ENCODE measurements at places on chromosomes 13 and 19. TPM values are rescaled to one million over a fixed set of nuclear protein-coding genes. Genes with fewer than 3 reads are reported as not detected.

Gene GAPDHS
- total RNA-seq = not detected

Gene ZNF208
- total RNA-seq = 2.7 TPM

GRCh38 chr19:49879243-49879963 is 1.9 kb downstream of the TBC1D17 start:
- peaks cover 42% of the 10 kb centered on the region for H3K36me3 ChIP-seq
- no peaks in the 10 kb centered on the region for H3K4me1 ChIP-seq
- no peaks in the 10 kb centered on the region for H3K27me3 ChIP-seq
- DNase-seq = peak; percentile 34

- no peak overlapping the region for H3K27ac ChIP-seq
- no peaks in the 10 kb centered on the region for H3K36me3 ChIP-seq
- DNase-seq = no peak
- no peaks in the 10 kb centered on the region for H3K4me1 ChIP-seq
- no peak overlapping the region for H3K4me3 ChIP-seq
- H3K27me3 ChIP-seq = no peaks in the 10 kb centered on the region
Observed at GRCh38 chr13:33259296-33259695, 26.3 kb downstream of the STARD13 start.

Gene CDX2
- 6.0 TPM for total RNA-seq

GRCh38 chr19:45336696-45337251 is 3.8 kb upstream of the KLC3 start:
- H3K27me3 ChIP-seq = no peaks in the 10 kb centered on the region
- no peak overlapping the region for H3K27ac ChIP-seq
- H3K4me1 ChIP-seq = peaks cover 3% of the 10 kb centered on the region
- H3K36me3 ChIP-seq = no peaks in the 10 kb centered on the region
- no peak overlapping the region for H3K4me3 ChIP-seq
- DNase-seq = no peak

- no peak for DNase-seq
- H3K4me1 ChIP-seq = no peaks in the 10 kb centered on the region
- H3K36me3 ChIP-seq = no peaks in the 10 kb centered on the region
- H3K27ac ChIP-seq = no peak overlapping the region
Observed at GRCh38 chr13:97478247-97478646, 44.3 kb downstream of the RAP2A start.

Gene CATSPERD
- total RNA-seq = not detected

GRCh38 chr13:113422807-113423519 is 30.3 kb downstream of the ADPRHL1 start:
- no peaks in the 10 kb centered on the region for H3K27me3 ChIP-seq
- H3K36me3 ChIP-seq = no peaks in the 10 kb centered on the region
- H3K4me1 ChIP-seq = no peaks in the 10 kb centered on the region

GRCh38 chr13:39012608-39013007 is 22.0 kb upstream of the STOML3 start:
- no peak overlapping the region for H3K4me3 ChIP-seq
- DNase-seq = no peak
- no peaks in the 10 kb centered on the region for H3K4me1 ChIP-seq
- no peak overlapping the region for H3K27ac ChIP-seq
- H3K27me3 ChIP-seq = no peaks in the 10 kb centered on the region

- H3K27ac ChIP-seq = no peak overlapping the region
- H3K4me1 ChIP-seq = no peaks in the 10 kb centered on the region
- DNase-seq = no peak
- no peaks in the 10 kb centered on the region for H3K27me3 ChIP-seq
Observed at GRCh38 chr13:99335603-99336002, 28.4 kb upstream of the GPR183 start.

GRCh38 chr19:42370068-42370520 is 20.0 kb downstream of the CNFN start:
- no peak for DNase-seq
- no peak overlapping the region for H3K27ac ChIP-seq
- H3K27me3 ChIP-seq = no peaks in the 10 kb centered on the region

GRCh38 chr19:51514866-51515481 is 13.4 kb upstream of the SIGLEC12 start:
- H3K4me1 ChIP-seq = no peaks in the 10 kb centered on the region
- no peaks in the 10 kb centered on the region for H3K27me3 ChIP-seq
- no peak overlapping the region for H3K4me3 ChIP-seq
- H3K36me3 ChIP-seq = no peaks in the 10 kb centered on the region
- H3K27ac ChIP-seq = no peak overlapping the region

GRCh38 chr13:30091691-30092090 is 215.7 kb downstream of the KATNAL1 start:
- no peaks in the 10 kb centered on the region for H3K27me3 ChIP-seq
- no peaks in the 10 kb centered on the region for H3K36me3 ChIP-seq
- H3K27ac ChIP-seq = no peak overlapping the region
- no peaks in the 10 kb centered on the region for H3K4me1 ChIP-seq

DNA sequence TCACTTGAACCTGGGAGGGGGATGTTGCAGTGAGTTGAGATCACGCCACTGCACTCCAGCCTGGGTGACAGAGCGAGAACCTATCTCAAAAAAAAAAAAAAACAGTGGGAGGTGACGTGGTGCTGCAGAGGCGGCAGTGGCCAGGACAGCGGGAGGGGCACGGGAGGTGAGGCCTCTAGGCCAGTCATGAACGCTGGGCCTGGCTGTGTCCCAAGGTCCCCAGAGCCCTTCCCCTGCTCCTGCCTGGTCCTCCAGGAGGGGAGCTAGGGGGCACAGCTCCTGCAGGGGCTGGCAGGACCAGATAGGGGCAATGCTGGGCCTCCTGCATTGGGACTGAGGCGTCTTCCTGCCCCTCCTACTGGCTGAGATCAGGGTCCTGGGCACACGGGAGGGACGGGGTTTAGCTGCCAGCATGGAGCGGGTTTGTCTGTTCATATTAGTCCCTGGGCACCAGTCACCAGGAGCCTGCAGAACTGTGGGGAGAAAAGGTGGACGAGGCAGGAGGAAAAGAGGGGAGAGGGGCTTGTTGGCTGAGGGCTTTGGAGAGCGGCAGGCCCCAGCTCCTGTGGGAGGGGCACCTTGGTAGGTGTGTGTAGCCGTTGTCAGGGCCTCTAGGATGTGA is 4.5 kb downstream of the MAP2K7 start:
- H3K4me3 ChIP-seq = no peak overlapping the region
- H3K27ac ChIP-seq = no peak overlapping the region
- no peaks in the 10 kb centered on the region for H3K27me3 ChIP-seq
- H3K36me3 ChIP-seq = peaks cover 4% of the 10 kb centered on the region
- peak; percentile 6 for DNase-seq

DNA sequence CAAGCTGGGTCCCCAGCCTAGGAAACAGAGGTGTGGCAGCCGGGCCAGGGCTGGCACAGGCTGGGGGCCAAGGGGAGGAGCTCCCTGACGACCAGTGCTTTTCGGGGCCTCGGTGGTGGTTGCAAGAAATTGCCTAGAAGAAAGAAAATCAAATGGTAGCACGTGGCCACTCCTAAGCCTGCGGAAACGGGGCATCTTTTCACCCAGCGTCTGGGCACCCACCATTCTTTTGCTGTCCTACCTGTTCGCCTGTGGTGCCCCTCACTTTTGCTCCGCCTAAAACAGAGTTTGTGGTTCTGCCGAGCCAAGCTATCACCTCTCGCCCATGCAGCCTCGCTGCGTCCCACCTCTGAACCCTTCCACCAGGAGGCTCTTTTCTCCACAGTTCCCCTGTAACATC is 7.1 kb upstream of the KRTDAP start:
- no peak for DNase-seq
- H3K4me1 ChIP-seq = no peaks in the 10 kb centered on the region
- no peak overlapping the region for H3K27ac ChIP-seq
- peaks cover 4% of the 10 kb centered on the region for H3K36me3 ChIP-seq

Gene ADM5
- 0.57 TPM for total RNA-seq

DNA sequence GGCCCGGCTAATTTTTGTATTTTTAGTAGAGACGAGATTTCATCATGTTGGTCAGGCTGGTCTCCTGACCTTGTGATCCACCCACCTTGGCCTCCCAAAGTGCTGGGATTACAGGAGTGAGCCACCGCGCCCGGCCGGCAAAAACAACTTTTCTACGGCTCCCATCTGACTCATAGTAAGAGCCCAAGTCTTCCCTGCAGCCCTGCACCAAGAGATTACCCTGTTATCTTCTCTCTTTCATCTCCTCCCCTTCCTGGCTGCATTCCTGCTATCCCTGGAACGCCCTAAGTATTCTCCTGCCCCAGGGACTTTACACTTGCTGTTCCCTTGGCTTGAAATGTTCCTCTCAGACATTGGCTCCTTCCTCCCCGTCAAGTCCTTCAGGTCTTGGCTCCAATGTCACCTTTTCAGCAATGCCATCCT is 6.6 kb downstream of the AP2S1 start:
- no peaks in the 10 kb centered on the region for H3K36me3 ChIP-seq
- no peaks in the 10 kb centered on the region for H3K27me3 ChIP-seq
- H3K27ac ChIP-seq = no peak overlapping the region
- DNase-seq = no peak
- no peak overlapping the region for H3K4me3 ChIP-seq

- no peaks in the 10 kb centered on the region for H3K36me3 ChIP-seq
- no peak overlapping the region for H3K4me3 ChIP-seq
- DNase-seq = no peak
- no peaks in the 10 kb centered on the region for H3K27me3 ChIP-seq
- no peak overlapping the region for H3K27ac ChIP-seq
Observed at GRCh38 chr19:46295401-46296201, 1.2 kb upstream of the HIF3A start.

DNA sequence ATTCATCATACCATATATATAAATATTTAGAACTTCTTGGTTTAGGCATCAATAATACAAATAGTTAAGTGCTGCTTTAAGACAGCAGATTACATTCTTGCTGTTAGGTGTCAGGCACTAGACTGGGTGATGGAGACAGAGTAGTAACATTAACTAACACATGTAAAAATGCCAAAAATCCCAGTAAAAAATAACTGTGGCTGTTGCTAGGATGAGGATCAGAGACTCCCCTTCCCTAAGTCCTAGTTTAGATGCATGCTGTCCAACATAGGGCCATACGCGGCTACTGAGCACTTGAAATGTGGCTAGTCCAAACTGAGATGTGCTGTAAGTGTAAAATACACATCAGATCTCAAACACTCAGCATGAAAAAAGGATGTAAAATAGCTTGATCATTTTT is 94.7 kb downstream of the CDADC1 start:
- no peak overlapping the region for H3K4me3 ChIP-seq
- DNase-seq = no peak
- H3K4me1 ChIP-seq = peaks cover 12% of the 10 kb centered on the region
- H3K27ac ChIP-seq = no peak overlapping the region

Gene TEX29
- not detected for total RNA-seq

GRCh38 chr19:8020681-8021080 is 15.2 kb upstream of the ELAVL1 start:
- H3K36me3 ChIP-seq = no peaks in the 10 kb centered on the region
- H3K27me3 ChIP-seq = no peaks in the 10 kb centered on the region
- no peaks in the 10 kb centered on the region for H3K4me1 ChIP-seq
- DNase-seq = no peak
- H3K4me3 ChIP-seq = no peak overlapping the region

Measured in pancreas (tissue), 10 donors.